ENCODE measurements at places on chromosomes 2 and 18. TPM values are rescaled to one million over a fixed set of nuclear protein-coding genes. Genes with fewer than 3 reads are reported as not detected.

RFTN2 gene
- 0.06 TPM for polyA plus RNA-seq

MEP1B gene
- polyA plus RNA-seq, result not detected

IL1R2 gene
- polyA plus RNA-seq, result not detected

TMEM178A gene
- polyA plus RNA-seq, result 32.4 TPM

CXCR1 gene
- polyA plus RNA-seq, result not detected

TFCP2L1 gene
- polyA plus RNA-seq, result 0.04 TPM

NCOA1 gene
- 21.4 TPM for polyA plus RNA-seq

LIPG gene
- polyA plus RNA-seq, result 0.85 TPM

FOXI3 gene
- not detected for polyA plus RNA-seq

ERMN gene
- polyA plus RNA-seq, result not detected

SOWAHC gene
- 5.8 TPM for polyA plus RNA-seq

CLK1 gene
- polyA plus RNA-seq, result 745 TPM

B4GALT6 gene
- polyA plus RNA-seq, result 17.8 TPM

XDH gene
- 0.36 TPM for polyA plus RNA-seq

BMP10 gene
- not detected for polyA plus RNA-seq

NEB gene
- polyA plus RNA-seq, result 2.9 TPM

REG1B gene
- polyA plus RNA-seq, result not detected

ABCG8 gene
- polyA plus RNA-seq, result not detected

DTNA gene
- polyA plus RNA-seq, result 53.9 TPM

LAMA1 gene
- polyA plus RNA-seq, result 8.0 TPM

HMSD gene
- not detected for polyA plus RNA-seq

ZSWIM2 gene
- 0.86 TPM for polyA plus RNA-seq

PDCD1 gene
- polyA plus RNA-seq, result not detected

LIMS1 gene
- 12.3 TPM for polyA plus RNA-seq

ARMC9 gene
- polyA plus RNA-seq, result 13.9 TPM

PIKFYVE gene
- polyA plus RNA-seq, result 27.1 TPM

REG3A gene
- polyA plus RNA-seq, result not detected

Measured in neural cell (in vitro differentiated cells).